Vagina (tissue), 2 donors: ENCODE measurements at places on chromosomes 5 and 9.

DNA sequence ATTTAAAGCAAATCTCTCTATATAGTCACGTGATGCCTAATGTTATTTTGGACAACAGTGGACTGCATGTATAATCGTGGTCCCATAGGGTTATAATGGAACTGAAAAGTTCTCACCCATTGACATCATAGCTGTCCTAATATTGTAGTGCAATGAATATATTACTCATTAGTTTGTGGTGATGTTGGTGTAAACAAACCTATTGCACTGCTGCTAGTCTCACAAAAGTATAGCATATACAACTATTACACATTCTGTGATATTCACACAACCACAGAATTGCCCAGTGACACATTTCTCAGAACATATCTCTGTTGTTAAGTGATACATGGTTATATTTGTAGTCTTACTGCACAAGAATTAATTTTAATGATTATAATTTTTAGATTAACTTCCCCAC lies 37.7 kb downstream of the IPO11 start:
- no peaks in the 10 kb centered on the region for H3K4me1 ChIP-seq
- no peak for DNase-seq

DNA sequence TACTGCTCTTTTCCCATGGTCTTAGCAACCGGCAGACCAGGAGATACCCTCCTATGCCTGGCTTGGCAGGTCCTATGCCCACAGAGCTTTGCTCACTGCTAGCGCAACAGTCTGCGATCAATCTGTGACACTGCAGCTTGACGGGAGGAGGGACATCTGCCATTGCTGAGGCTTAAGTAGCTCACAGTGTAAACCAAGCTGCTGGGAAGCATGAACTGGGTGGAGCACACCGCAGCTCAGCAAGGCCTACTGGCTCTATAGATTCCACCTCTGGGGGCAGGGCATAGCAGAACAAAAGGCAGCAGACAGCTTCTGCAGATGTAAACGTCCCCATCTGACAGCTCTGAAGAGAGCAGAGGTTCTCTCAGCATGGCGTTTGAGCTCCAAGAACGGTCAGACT lies 40.4 kb downstream of the MCTP1 start:
- H3K36me3 ChIP-seq, result no peaks in the 10 kb centered on the region
- no peaks in the 10 kb centered on the region for H3K27me3 ChIP-seq
- no peak for DNase-seq

GRCh38 chr9:128497824-128498610 lies 6.5 kb upstream of the GLE1 start:
- H3K4me1 ChIP-seq, result peaks cover 8% of the 10 kb centered on the region
- no peak overlapping the region for H3K4me3 ChIP-seq
- H3K27ac ChIP-seq, result no peak overlapping the region

DNA sequence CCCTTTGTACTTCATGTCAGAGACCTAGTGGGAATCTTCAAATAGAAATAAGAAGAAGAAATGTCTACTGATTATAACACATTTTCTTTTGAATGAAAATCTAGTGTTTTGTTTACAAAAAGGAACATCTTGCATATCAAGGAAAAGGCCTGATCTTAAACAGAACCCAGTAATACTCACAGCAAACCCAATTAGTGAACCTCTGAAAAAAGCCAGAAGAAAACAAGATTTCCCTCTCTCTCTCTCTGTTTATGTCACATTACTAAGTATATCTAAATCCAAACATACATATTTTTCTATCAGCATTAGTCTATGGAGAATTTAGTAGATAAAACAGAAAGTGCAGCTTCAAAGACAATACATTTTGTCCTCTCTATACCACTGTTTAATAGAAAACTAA lies 457.9 kb downstream of the NR2F1-AS1 start:
- H3K4me1 ChIP-seq, result peaks cover 5% of the 10 kb centered on the region
- H3K36me3 ChIP-seq, result no peaks in the 10 kb centered on the region
- no peak for DNase-seq
- no peak overlapping the region for H3K4me3 ChIP-seq
- no peaks in the 10 kb centered on the region for H3K27me3 ChIP-seq
